Glutamatergic neuron (in vitro differentiated cells): ENCODE measurements at places on chromosomes 1 and 21.

- DNase-seq, result no peak
Observed at GRCh38 chr1:12778907-12779306, 5.4 kb downstream of the PRAMEF12 start.

GRCh38 chr1:233919786-233920185 is 15.3 kb downstream of the SLC35F3 start:
- no peak for DNase-seq

DNA sequence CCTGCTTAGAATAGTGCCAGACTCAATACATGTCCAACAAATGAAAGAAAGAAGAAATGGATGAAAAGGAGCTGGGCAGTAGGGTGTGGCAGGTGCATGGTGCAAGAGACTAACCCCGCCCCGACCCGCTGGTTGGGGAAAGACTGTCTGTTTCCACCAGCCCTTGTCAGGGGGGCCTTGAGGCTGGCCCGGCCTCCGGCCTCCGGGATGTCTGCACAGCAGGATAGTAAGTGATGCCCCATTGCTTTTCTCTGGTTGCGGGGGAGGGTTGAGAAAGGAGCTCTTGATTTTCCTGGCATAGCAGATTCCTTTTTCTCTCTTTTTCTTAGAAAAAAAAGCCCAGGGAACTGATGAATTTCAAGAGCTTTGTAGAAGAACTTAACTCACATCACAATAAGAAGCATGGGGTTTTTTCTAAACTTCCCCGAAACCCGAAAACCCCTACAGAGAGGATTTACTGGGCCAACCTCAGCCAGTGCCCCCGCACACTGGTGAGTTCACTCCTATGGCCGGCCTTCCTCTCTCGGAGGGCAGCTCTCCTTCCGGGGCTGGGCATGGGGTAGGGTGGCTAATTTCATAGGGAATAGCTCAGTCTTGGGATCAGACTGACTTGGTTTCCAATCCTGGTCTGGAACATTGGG is 12.5 kb upstream of the TTC22 start:
- DNase-seq, result no peak

DNA sequence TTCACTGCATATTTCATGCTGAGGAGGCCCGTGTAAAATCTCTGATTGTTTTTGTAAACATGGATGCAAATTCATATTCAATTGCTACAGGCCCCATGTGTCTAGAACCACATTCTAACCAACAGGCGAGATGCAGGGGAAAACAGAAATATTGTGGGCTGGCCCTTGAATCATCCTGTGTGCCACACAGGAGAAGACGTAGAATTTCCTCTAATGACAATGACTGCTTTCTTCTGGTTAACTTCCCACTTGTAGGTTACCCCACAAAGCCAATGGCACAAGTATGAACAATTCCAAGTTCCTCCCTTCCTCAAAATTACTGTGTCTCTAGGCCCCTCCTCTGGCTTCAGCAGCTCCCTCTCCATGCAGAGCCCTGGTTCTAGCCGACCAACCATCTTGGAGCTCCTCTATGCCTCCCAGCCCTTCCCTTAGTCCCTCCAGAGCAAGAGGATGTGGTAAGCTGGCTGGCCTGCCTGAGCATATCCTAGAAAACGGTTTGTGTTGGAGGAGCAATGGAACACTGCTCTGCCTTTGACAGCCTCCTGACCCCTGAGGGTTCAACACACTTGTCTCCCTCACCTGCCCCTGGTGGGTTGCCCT is 205.2 kb downstream of the HS2ST1 start:
- no peak for DNase-seq

DNA sequence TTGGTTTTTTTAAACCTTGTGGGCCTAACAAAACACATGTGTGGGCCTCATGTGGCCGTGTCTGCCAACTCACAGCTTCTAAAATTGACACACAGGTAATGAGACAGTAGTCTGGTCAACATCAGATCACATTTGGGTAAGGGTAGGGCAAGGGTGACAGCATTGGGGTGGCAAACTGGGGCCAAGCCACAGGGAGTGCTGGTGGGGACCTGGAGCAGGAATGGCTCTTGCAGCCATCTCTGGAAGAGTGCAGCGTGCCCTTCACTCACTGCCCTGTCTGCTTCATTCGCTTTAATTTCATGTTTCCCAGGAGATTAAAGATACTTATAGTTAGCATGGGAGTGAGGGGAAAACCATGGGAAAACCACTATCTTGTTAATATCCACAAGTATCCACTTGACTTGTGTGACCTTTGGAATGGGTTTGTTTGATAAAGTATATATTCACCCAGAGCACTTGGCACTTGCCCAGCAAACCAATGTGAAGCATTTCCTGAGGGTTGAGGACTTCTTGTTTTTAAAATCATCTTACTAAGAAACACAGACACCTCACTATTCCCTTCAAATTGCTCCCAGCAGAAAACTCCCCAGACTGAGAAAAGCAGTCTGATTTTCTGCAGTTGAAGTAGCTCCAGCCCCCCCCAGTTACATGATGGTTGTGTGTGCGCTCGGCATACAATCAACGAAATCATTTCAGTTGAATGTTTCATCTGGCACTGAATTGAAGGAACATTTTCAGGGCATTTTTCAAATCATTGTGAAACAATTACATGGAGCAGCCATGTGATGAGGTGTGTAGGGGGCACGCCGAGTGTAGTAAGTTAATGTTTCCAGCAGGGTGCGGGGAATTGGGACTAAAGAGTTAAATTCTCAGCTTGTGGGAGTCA is 175.7 kb downstream of the VPS13D start:
- DNase-seq, result no peak

DNA sequence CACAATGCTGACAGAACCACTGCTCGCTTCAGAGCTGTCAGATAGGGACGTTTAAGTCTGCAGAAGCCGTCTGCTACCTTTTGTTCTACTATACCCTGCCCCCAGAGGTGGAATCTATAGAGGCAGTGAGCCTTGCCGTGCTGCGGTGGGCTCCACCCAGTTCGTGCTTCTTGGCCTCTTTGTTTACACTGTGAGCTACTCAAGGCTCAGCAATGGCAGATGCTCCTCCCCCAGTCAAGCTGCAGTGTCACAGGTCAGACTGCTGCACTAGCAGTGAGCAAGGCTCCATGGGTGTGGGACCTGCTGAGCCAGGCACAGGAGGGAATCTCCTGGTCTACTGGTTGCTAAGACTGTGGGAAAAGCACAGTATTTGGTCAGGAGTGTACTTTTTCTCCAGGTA is 47.1 kb downstream of the LEPR start:
- peak; percentile 59 for DNase-seq

DNA sequence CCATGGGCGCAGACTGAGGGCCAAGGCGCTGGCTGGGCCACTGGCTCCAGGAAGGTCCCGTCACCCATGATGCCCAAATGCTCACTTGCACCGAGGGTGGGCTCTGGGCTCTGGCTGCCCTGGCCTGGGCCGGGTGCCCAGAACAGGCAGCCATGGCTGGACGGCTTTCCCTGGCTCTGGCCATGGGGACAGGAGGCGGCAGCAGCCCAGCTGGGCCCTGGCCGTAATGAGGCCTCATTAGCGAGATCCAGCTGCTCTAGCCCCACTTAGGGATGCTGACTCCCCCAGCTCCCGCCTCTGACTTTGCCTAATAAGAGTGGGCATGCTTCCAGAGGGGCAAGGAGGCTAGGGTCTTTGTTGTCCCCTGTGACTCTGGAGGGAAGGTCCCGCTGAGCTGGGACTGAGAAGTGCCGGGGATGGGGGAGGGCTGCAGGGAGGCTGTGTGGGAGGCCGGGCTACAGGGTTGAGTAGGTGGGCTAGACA is 11.8 kb downstream of the SLC6A9 start:
- peak; percentile 55 for DNase-seq

- peak; percentile 71 for DNase-seq
Observed at GRCh38 chr1:162696286-162696862, 64.1 kb downstream of the DDR2 start.

DNA sequence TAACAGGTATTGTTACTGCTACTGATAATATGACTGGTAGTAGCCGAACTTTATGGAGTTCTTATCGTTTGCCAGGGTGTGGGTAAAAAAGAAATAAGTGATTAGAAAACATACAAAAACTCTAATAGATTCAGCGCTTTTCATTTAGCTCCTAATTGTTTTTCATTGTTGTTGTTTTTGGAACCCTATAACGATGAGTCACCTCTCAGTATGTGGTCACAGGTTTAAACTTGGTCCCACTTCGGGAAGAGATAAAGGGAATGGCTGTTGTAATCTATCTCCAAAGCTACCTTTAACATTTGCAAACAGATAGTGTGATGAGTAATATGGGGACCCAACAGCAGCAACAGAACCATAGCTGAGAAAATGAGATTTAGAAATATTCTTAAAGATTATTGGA is 62.7 kb upstream of the BCL10 start:
- DNase-seq, result no peak

GRCh38 chr1:70415882-70416281 is 4.8 kb downstream of the CTH start:
- DNase-seq, result no peak

GRCh38 chr1:201568859-201569294 is 29.9 kb downstream of the NAV1 start:
- no peak for DNase-seq

- DNase-seq, result no peak
Observed at GRCh38 chr1:56345831-56346230, 233.5 kb downstream of the PLPP3 start.

DNA sequence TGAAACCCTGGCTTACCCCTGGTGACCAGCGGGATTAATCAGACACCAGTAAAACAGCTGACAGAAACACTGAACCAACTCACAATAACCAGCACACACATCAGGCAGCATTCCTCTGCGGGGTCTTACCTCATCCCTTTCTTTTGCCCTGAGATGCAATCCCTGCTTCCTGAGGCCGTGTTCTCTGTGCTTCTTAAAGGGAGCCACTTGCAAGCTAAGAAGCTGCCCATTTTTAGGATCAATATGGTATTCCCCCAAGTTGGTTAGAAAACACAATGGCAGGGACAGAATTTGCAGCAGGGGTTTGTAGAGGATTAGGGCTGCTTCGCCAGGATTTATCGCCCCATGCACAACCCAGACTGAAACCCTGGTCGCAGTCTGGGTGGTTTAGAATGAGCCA is 74.7 kb upstream of the OLIG2 start:
- DNase-seq, result no peak

DNA sequence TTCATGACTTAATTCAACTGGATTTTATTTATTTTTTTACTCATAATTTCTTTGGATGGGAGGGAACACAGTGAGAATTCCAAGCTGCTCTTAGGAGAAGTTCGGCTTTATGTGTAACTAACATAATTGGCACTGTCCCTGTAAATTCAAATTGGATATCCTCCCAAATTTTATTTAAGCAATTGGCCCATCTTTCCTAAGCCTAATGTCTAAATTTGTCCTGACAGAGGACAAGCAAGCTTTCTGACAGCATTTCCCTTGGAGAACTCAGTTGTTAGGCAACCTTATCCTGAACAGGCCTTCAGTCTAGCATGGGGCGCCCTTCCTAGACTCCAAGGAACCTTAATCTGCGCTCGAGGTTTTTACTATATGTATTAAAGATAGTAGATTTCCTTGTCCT is 550.3 kb downstream of the NUF2 start:
- DNase-seq, result no peak

DNA sequence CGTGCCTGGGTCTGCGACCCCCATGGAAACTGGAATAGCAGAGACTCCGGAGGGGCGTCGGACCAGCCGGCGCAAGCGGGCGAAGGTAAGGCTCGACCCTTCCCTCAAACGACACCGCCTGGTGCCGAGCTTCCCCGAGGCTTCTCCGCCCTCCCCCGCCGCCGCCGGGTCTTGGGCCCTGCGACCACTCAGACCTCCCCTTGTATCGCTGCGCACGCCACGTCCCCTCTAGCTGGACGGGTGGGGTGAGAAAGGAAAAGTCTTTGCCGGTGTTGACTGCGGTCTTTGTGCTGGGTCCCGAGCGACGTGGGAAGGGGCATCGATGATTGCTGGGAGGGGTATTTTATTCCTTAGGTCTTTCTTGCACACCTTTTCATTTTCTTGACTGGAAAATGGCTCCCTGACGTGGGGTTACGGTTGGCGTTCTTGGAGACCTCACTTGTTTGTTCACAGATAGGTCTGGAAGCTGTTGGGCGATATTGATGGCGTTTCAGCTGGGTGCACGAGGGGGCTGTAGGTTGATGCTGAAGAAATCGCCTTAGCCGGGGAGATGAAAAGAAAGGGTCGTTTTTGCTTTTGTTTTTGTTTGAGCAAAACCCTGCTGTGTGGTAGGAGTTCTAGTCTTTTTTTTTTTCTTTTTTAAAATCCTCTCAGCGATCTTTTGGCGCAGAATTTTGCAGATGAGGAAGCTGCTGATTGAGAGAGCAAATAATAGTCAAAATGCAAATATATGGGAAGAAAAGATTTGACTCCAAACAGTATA is 776 bp downstream of the KDM1A start:
- peak; percentile 74 for DNase-seq

- DNase-seq, result no peak
Observed at GRCh38 chr1:242086093-242086492, 87.2 kb upstream of the MAP1LC3C start.

DNA sequence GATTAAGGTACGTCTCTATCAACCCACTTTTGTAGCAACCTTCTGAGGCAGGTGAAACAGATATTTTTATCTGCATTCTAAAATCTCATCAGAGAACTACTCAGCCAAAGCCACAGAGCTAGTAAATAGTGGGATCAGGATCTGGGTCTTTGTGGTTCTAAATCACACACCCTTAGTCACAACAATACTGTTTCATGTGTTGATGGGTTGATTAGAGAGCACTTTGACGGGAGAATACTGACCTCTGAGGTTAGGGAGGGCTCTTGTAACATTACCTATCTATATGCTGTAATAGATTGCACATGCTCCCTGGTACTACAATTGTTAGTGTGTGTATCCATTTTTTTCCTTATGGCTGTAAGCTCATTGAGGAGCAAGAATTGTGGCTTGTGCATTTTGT is 45.5 kb upstream of the CCDC190 start:
- DNase-seq, result no peak

- DNase-seq, result no peak
Observed at GRCh38 chr21:34612557-34612956, 2.4 kb downstream of the RCAN1 start.

DNA sequence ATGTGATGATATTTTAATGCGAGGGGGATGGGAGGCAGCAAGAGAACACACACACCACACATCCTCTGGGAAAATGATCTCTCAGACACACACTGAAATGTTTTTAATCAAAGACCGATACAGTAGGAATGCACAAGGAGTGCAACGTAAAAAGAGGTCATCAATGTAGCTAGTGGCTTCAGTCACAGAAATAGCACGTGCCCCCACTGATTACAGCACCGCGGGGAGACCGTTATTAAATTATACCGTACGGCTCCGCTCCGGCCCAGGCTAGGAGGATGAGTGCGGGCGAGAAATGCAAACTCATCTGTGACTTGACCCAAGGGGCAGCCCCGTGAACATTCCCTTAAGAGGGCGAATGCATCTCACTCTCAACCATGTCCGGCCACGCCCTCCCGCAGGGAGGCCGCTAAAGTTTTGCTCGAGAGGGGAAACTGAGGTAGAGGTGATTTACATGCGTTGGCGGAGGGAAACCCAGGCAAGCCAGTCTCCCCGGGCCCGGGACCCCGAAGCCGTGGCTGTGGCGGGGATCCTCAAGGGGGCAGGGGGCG is 552 bp downstream of the UBR4 start:
- DNase-seq, result peak; percentile 40

- no peak for DNase-seq
Observed at GRCh38 chr1:78091215-78091813, 45.5 kb downstream of the GIPC2 start.

GRCh38 chr1:91753878-91754277 is 132.1 kb downstream of the TGFBR3 start:
- no peak for DNase-seq
